Stimulated activated naive CD8-positive, alpha-beta T cell treated with anti-CD3 and anti-CD28 coated beads, Interleukin-15, Interleukin-2, amounts not matched to agents 100 U/mL and 50 U/mL, for 24 hours (primary cell): ENCODE measurements at places on chromosomes 6 and 20.

DNA sequence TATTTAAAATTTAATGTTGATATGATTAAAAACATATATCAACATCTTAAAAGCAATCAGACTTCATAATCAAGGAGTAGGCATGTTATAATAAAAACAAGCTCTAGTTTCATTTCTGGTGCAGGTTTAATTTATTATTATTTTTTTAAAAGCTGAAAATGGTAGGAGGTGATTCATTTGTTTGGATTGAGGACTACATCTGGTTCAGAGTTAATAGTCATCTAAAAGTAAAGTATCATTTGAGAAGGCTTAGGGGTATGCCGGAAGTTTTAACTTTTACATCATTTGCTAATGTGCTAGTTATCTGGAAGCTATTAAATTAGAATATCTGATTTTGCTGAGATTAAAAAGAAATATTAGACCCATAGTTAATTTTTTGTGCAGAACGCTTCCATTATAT lies 169.5 kb upstream of the LAMA2 start:
- DNase-seq, result no peak

DNA sequence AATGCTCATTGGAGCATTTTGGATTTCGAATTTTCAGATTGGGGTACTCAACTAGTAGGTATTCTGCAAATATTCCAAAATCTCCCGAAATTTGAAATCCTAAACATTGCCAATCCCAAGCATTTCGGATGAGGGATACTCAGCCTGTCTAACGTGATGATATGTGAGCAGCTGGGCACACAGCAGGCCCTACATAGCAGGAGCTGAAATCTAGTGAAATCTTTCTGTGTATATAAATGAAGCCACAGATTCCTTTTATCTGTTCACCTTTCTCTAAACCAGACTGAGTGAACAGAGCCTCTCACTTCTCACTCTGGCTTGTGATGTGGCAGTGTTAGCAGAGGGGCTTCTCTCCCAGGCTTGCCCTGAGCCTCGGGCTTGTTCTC lies 17.8 kb downstream of the STX16 start:
- DNase-seq, result no peak

- no peak for DNase-seq
Observed at GRCh38 chr20:38164069-38164468, 1.0 kb downstream of the TGM2 start.

DNA sequence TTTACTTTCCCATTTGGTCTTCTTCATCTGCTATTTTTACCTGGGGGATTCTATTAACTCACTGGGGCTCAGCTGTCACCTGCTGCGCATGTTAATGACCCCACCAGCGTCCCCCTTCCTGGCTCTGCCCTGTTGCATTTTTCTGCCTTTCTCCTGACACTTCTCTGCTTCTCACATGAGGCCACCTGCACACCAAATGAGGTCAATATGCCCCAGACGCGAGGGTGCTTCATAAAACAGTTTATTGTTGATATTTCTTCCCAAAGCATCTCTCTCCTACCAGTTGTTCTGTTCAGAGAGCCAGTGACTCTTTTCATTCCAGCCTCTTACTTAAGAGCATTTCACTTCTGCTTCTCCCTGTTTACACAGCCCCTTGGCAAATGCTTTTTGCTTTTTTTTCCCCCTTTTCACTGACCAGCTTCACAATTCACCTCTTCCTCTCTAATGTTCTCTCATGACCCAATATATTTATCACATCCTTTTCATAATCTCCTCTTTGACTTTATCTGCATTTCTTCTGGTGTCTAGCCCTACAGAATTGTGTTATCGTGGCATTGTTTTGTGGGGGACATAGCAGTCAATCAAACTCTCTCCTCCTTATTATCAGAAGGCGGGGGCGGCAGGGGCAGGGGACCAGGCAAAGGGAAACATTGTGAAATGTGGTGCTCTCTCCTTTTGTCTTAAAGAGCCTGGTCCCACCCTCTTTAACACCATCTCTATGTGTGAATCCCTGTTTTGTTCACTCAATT lies 545.8 kb upstream of the CITED2 start:
- no peak for DNase-seq

DNA sequence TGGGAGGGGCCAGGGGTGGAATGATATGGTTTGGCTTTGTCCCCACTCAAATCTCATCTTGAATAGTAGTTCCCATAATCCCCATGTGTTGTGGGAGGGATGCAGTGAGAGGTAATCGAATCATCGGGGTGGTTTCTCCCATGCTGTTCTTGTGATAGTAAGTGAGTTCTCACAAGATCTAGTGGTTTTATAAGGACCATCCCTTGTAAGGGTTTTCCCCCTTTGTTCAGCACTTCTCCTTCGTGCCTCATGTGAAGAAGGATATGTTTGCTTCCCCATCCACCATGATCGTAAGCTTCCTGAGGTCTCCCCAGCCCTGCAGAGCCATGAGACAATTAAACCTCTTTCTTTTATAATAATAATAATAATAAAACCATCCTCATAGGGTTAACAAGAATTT lies 88.8 kb upstream of the PRND start:
- no peak for DNase-seq

- no peak for DNase-seq
Observed at GRCh38 chr6:71103130-71103529, 146.3 kb upstream of the B3GAT2 start.

DNA sequence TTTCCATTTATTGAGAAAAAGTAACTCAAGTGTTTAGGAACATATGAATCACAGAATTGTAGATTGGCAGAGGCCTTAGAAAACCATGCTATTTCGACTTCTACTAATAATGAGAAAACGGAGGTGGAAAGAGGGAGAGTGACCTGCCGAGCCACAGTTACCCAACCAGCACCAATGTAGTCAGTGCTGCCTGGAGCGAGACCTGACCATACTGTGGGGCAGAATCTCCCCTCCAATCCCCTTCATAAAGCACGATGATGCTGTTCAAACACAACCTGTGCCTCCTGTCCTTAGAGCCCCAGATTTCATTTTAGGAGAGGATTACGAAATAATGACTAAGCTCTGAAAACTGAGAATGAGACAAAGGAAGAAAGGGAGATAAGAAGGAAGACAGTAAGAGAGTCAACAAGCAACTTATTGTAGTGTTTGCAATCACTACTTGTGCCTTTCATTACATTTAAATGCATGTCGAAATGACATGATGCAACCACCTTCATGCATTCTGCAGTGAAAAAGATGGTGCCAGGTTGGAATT lies 70.6 kb downstream of the ATXN1 start:
- peak; percentile 55 for DNase-seq

GRCh38 chr20:11820838-11821237 lies 96.9 kb upstream of the BTBD3 start:
- DNase-seq, result no peak

GRCh38 chr6:72505446-72505845 lies 116.4 kb upstream of the KCNQ5 start:
- DNase-seq, result no peak

DNA sequence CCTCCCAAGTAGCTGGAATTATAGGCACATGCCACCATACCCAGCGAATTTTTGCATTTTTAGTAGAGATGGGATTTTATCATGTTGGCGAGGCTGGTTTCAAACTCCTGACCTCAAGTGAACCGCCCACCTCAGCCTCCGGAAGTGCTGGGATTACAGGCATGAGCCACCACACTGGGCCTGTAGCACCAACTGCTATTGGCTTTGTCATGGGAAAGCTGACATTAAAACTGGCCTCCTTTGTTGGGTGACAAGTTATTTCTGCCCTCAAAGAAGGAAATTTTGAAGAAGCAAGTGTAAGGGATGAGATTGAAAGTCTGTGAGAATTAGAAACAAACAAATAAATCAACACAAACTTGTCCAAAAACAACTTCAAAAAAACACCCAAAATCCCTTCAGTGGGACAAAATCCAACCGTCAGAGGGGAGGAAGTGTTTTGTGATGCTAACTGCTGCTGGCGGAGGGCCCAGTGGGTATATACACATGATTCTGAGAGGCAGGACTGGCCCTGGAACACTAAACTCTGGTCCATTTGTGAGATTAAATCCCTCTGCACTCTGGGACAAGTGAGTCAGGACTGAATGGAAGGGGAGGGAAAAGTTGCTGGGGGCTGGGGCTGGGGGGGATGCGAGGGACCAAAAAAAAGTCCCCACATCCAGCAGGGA lies 87.5 kb upstream of the NAA20 start:
- DNase-seq, result no peak
